Pulmonary artery endothelial cell (primary cell): ENCODE measurements at places on chromosomes 7 and 10. TPM values are rescaled to one million over a fixed set of nuclear protein-coding genes. Genes with fewer than 3 reads are reported as not detected.

The HEPACAM2 gene
- total RNA-seq: 0.07 TPM in 1 of 2 replicates, not detected in the other

DNA sequence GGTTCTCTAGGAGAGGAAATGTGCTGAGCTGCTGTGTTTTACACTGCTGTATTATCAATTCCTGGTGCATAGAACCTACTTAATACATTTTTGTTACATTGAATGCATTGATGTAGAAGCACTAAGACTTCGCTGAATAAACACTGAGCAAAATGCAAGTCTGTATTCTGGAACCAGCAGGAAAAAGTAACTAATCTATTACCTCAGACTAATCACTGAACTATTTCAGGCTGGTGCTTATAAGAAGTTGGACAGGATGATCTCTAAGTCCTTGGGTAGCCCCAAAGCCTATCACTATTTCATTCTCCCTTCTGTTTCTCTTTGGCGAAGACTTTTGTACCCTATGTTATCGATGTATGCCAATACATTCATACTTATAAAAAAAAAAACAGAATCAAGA is 87.2 kb upstream of the LRRTM3 start:
- no peak for DNase-seq

- no peak for DNase-seq
Measured at GRCh38 chr10:123746061-123746460, 79.9 kb downstream of the GPR26 start.

DNA sequence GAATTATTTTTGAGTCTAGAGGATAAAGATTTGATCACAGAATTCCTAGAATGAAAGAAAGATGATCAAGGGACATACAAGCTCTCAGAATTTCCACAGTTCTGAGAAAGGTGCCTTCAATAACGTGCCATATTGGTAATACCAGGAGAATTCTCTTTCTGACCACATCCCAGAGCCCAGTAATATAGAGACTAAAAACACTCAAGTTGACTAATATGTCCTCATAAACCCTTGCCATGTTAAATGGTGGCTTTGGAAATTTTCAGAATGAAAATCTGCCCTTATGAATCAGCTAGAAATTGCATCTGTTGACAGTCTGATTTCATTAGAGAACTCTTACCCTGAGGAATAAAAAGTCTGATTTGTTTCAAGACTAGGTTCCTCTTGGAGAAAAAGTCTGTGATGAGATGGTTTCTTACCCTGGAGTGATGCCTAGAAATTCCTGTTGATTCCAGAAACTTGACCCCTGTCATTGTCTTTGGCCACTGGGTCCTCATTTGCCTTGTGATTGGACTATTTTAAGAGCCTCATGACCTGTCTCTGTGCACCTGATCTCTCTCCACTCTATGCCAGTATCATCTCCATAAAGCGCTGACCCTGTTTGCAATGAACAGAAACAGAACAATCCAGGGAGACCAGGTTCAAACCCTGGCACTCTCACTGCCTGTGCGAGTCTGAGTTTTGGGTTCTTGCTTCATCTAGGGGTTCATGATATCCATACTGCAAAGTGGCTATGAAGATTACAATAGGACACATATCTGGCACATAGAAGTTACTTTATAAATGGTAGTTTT is 3.3 kb downstream of the IL2RA start:
- no peak for DNase-seq
